CD4-positive, alpha-beta T cell (primary cell): ENCODE measurements at places on chromosomes 11 and 22.

- DNase-seq: no peak
Measured at GRCh38 chr11:76131671-76132631, 74.4 kb downstream of the WNT11 start.

GRCh38 chr11:24311974-24312373, 184.9 kb upstream of the LUZP2 start:
- no peak for DNase-seq

- DNase-seq: no peak
Measured at GRCh38 chr22:46000081-46001027, 23.4 kb upstream of the WNT7B start.

DNA sequence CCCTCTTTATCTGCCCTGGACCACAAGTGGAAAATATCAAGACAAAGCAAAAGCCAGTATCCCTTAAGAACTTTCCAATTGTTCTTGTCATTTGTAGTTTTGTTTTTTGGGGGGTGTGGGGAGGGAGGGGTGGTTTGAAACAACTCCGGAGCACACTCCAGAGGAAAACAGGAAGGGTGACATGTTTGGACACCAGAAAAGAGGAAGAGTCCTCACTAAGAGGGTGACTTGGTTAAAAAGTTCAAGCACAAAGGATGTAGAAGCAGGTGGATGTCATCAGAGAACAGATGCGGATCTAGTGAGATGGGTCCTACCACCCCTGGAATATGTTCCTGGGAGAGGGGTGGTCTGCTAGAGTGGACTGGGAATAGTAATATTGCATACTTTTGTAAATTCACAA, 25.8 kb downstream of the ADAMTS8 start:
- DNase-seq: no peak

DNA sequence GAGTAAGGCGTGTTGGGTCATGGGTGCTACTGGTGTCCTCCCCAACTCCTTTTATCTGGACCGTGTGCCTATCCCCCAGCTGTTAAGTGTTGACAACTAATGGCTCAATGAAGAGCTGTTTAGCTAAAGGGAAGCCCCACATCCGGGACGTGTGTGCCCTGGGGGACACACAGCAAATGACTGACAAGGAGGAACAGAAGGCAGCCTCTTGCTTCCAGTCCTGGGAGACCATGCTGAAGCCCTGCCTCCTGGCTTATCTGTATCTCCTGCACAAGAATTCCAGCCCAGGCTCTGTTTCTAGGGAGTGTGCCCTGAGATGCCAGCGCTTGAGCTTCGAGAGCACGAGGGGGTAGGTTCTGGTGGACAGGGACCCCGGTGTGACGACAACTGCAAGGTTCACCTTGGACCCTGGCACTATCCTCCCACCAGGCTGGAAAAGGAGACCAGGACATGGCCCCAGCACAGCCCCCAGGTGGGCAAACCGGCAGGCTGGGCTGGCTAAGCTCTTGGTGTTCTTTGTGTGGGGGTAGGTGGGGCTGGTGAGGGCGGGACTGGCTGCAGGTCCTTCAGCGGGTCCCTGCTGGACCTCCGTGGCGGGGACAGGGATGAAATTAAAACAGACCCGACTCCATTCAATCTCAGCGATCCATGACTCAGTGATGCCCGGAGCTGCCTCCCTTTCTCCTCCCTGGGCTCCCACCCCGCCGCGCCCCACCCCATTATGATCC, 21.0 kb downstream of the ASCL2 start:
- no peak for DNase-seq

GRCh38 chr11:104705490-104706190, 192.6 kb downstream of the CASP12 start:
- DNase-seq: peak; percentile 46

DNA sequence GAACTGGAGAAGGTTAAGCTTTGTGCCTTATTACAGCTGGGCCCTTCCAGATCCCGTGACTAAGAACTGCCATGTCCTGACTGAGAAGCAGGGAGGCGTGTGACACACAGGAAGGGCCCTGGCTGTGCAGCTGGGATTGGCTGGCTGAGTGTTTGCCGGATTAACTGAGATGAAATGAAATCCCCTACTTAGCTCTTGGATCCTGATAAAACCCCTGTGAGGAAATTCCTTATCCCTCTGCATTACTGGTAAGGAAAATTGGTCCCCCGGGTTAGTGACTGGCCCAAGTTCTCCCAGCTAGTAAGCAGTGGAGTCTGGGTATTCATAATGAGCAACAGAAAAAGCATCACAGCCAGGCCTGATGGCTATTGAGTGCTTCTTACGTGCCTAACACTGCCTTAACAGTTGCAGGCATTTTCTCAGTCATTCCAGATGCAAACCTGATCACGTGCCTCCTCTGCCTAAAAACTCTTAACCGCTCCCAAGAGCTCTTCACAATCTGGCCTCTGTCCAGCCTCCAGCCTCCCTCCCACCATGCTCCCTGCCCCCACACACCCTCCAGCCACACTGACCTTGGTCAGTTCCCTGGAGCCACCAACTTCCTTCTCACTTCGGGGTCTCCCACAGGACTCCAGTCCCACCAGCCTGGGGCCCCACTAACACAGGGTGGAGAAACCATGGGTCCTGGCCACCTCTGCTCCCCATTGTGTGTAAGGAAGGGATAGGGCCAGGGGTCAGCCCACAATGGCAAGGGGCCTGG, 37.8 kb downstream of the ARRB1 start:
- DNase-seq: no peak

GRCh38 chr11:134516529-134516928, 104.5 kb upstream of the B3GAT1 start:
- DNase-seq: no peak

- DNase-seq: no peak
Measured at GRCh38 chr11:2267306-2267850, 3.0 kb downstream of the ASCL2 start.

GRCh38 chr11:14125529-14125928, 163.0 kb downstream of the SPON1 start:
- DNase-seq: no peak

GRCh38 chr11:95239871-95240649, 9.1 kb upstream of the SESN3 start:
- DNase-seq: no peak

DNA sequence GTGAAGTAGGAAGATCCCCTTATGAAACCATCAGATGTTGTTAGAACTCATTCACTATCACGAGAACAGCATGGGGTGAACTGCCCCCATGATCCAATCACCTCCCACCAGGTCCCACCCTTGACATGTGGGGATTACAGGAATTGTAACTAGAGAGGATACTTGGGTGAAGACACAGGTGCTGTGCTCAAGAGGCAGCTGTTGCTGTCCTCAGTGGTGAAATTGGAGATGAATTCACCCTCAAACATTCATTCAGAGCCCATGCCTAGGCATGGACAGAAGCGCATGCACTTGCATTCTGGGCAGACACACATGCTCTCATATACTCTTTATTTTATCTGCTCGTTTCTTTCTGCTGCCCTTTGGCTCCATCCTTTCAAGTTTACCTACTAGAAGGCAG, 385.0 kb downstream of the INSC start:
- no peak for DNase-seq

DNA sequence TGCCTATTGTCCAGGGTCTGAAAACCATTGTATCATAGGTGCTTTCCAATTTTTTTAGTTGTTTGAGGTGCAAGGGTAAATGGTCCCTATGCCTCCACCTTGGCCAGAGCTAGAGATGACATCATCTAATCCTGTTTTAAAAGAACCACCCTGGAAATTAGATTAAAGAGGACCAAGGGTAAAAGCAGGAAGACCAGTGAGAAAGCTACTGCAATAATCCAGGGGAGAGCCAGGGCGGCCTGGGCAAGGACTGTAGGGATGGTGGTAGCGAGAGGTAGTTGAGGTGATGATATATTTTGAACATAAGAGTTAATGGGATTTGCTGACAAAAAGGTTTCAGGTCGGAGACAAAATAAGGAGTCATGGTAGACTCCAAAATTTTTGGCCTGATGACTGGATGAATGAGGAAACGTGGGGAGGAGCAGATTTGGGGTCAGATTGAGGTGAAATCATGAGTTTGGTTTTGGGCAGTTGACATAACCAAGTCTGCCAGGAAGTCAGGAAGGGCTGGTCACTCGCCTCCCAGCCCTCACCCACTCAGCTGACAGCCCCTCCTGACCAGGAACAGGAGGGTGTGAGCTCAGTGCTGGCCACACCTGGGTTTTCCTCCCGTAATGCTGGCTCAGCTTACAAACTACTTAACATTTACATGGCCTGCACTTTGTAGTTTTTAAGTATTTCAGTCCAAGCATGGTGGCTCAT, 23.0 kb downstream of the SCN4B start:
- DNase-seq: no peak

DNA sequence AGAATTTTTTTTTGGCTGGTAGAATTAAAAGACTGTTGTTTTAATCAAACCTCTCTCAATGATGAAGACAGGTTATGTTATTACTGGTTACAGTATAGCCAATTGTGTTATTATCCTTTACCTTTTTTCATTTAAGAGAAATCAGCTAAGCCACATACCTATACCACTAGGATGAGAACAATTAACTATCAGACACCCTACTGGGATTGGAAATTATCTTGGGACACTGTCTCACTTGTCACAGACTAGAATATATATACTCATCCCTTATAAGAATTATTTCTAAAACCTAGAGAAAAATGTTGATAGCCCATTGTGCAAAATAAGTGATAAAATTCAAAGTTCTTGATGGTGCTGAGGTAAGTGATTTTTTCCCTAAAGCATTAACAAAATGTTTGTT, at the start of gene OR5AS1:
Gene OR5AS1, plus strand, starts transcription at position 301 of the 400 bp plus-strand sequence. CDS start 2,765 bp downstream, outside the sequence.
- no peak for DNase-seq

- no peak for DNase-seq
Measured at GRCh38 chr11:31500560-31500959, 8.9 kb downstream of the IMMP1L start.

DNA sequence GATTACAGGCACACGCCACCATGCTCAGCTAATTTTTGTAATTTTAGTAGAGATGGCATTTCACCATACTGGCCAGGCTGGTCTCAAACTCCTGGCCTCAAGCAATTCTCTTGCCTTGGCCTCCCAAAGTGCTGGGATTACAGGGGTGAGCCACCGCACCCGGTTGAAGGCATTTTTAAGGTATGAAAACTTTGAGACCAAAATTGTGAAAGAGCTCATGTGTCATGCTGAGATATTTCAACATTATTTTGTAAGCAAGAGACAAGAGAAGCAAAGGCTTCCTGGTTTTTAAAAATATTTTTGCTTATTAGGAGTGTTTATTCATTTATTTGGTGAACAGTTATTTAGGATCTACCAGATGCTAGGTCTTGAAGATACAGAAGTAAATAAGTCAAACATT, 6.8 kb downstream of the NHERF4 start:
- no peak for DNase-seq

DNA sequence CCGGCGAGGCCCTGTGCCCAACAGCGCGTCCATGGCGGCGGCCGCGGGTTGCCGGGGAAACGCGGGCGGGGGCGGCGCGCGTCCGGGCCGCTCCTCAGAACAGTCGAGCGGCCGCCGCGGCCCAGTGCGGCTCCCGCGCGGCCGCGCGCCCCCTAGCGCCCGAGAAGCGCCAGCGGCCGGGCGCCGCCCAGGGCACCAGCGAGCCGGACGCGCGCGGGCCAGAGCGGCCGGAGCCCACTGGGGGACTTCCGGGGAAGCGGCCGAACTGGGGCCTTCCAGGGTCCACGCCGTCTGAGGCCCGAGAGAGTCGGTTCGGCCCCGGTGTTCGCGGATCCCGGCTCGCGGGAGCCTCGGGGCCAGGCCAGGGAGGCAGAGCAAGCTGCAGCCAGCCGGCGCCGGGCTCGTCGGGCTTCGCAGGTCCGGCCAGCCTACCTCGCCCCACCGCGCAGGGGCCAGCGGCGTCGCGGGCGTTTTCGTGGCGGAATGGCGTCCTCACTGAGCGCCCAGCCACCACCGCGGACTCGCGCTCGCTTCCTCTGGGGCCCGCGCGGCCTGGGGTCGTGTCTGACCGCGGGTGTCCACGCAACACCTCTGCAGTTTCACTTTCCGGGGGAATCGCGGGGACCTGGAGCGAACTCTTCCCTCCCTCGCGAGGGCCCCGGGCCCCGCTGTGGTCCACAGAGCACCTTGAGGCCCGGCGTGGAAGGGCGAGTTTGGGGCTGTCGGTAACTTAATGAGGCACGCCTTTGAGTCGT, at the start of gene DENND6B:
Gene DENND6B, minus strand, starts transcription at position 57 of the 755 bp plus-strand sequence. Its CDS starts 24 bp downstream, at position 33.
- DNase-seq: peak; percentile 44

GRCh38 chr22:27809700-27810608, 8.4 kb upstream of the MN1 start:
- no peak for DNase-seq

DNA sequence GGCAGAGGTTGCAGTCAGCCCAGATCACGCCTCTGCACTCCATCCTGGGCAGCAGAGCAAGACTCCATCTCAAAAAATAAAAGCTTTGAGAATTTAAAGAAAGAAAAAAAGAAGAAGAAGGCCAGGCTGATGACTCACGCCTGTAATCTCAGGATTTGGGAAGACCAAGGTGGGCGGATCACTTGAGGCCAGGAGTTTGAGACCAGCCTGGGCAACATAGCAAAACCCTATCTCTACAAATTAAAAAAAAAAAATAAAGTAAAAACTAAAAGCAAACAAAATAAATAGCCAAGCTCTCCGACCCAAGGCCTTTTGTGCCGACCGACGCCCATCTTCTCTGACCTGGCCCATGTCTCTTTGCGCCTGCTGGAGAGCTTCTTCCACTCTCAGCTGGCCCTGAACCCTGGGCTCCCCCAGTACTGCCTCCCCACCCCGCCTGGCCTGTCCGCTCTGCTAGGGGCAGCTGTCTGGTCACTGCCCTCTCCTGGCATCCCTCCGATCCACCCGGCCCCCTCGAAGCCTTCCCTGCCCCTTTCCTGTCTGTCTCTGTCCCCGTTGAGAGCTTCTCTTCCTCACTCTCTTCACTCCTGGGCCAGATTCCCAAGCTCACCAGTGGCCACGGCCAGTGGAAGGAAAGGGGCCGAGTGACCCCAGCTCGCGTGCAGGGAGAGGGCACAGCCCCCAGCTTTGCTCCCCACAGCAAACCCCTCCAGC, 4.8 kb upstream of the LSP1 start:
- no peak for DNase-seq

GRCh38 chr11:23236826-23237555, 376.7 kb upstream of the CCDC179 start:
- no peak for DNase-seq

DNA sequence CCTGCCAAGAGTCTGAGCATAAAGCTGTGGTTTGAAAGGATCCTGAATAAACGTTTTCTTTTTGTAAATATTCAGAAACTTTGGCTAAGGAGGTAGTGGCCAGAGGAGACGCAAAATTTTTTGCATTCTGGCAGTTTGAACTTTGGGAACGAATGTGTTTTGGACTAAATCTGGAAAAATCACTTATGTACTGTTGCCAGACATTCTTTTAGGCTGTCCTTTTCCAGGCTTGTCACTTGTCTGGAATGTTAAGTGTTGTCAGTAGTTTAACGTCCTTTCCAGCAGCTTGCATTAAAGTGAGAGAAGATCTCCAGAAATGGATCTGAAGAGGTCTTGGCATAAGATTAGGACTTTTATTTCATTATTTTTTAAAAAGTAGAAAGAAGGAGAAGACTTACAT, 18.5 kb downstream of the SPECC1L start:
- DNase-seq: no peak

GRCh38 chr11:75242722-75243600, 2.4 kb downstream of the TPBGL start:
- DNase-seq: no peak
